ENCODE measurements at places on chromosomes 6 and 20.

GRCh38 chr6:87095087-87095509, at the start of gene CGA:
Gene CGA, minus strand, starts transcription at chr6:87095106. Its CDS starts 6,906 bp downstream, at chr6:87088200.
- DNase-seq, result no peak

GRCh38 chr6:126811321-126811720, 307.1 kb upstream of the RSPO3 start:
- no peak for DNase-seq

DNA sequence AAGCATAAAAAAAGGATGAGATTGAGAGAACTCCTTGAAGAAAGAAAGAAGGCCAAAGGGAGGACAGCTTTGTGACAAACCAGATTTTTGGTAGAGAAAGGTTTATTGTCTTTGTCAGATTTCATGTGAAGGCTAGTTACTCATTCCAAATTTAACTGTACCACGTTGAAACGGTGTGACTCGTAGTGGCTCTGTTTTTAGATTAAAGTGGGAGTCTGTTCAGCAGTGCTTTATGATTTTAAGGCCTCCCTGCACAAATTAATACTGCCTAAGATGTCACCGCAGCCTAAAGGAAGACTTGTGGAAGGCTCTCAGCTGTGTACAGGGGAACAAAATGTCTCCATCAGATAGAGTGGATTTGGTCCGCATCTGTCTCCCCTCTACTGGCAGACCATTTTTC, 35.9 kb downstream of the CDC40 start:
- no peak for DNase-seq

- no peak for DNase-seq
These were observed 1.7 kb upstream of the SLC12A5 start for GRCh38 chr20:46027245-46027853.

DNA sequence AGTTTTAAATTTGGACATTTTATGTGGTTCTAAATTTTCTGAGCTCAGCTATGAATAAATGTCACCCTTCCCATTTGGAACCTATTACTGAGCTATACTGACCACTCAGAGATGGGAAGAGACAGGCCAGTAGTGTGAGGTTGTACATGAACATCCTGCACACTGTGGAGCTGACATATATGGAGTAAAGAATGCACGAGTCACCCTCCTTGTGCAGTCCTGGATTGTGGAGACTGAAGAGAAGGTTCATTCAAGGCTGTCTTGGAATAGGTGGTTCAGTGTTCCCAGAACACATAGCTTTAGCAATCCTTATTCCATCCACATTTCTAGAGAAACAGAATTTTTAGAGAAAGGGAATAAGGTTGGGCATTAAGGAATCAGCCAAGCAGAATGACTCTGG, 50.3 kb upstream of the OGFRL1 start:
- no peak for DNase-seq

- no peak for DNase-seq
These were observed 26.5 kb downstream of the SMLR1 start for GRCh38 chr6:130853555-130854183.

DNA sequence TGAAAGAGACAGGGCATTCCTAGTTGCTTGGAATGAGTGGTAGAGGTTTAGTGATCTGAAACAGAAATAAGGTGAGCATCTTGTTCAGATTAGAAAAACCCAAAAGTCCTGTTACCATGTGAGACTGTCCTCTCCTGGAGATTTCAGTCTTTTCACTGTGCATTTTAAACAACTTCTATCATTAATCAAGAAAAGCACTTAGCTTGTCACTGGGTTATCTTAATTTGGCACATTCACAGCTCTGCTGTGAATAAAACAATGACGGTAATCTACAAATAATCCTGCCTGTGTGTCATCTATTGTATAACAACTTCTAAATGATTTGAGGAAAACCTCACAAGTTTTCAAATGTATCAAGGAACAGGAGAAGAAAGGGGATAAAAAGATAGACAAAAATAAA, 9.5 kb upstream of the SMIM8 start:
- no peak for DNase-seq

GRCh38 chr6:143685653-143686052, 7.9 kb downstream of the PHACTR2 start:
- no peak for DNase-seq

DNA sequence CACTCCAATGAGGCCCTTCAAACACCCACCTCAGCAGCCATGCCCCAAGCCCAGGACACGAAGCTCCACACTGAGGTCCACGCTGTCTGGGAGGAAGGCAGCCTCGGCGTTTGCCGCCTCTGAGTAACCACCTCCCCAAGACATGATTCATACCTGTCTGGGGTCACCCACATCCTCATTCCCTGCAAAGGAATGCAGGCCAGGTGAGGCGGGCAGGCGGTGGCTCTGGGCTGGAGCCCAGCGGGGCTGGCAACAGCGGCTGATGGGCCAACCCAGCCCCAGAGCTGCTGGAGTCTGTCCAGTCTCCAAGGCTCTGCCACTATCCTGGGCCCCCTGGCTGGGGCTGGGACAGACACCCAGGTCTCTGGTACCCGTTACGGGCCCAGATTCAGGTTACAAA, 14.8 kb downstream of the PMEPA1 start:
- no peak for DNase-seq

GRCh38 chr6:23477586-23477985, 648.4 kb upstream of the NRSN1 start:
- no peak for DNase-seq

DNA sequence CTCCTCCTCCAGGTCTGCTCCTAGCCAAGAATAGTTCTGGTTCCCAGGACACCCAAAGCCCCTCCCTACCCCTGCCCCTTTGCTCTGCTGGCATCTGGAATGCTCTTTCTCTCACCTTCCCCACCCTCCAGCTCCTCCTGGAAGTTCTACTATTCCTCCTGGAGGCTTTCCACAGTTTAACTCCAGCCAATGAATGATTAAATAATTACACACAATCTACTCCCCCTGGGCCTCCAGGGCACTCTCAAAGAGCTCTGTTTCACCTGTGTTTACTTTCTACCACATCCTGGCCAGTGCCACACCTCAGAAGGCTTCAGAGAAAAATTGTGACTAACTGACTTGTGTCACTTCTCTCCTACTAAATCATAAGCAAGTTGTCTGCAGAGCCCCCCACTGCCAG, 36.2 kb downstream of the GCM1 start:
- no peak for DNase-seq

DNA sequence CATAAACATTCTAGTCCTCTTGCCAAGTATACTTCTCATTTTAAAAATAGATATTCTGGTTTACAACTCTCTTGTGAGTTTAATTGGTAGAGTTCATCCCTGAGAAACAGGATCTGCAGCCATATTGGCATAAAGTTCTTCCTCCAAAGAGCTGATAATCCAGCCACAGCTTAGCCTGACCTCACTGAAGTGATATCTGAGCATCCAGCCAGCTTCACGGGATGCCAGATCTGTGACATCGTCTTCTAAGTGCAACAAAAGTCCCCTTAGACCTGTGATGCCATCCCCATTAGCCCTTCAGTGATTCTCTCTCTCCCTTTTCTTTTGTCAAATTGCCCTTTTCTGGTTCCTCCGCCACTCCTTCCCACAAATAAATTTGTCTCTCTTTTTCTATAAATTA, 180.6 kb upstream of the STXBP5 start:
- DNase-seq, result no peak

- DNase-seq, result no peak
These were observed 120.1 kb downstream of the AGPAT4 start for GRCh38 chr6:161153725-161154124.

- DNase-seq, result no peak
These were observed 33.1 kb downstream of the FGD2 start for GRCh38 chr6:37038292-37039198.

DNA sequence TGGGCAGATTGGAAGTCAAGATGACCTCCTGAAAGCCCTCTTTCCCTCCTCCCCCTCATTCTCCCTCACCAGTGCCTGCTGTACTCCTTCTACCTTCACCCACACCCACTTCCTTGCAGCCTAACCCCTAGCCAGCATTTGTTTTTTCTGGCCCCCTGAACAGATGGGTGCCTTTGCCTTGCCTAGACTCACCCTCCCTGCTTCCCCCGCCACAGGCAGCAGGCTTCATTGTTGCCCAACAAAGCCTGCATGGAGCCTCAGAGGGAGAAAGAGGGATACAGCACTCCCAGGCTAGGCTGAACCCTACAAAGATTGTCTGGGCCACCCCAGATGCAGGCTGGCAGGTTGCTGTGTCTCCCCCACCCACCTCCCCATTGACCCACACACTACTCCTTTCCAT, 2.7 kb downstream of the MOCS1 start:
- no peak for DNase-seq

DNA sequence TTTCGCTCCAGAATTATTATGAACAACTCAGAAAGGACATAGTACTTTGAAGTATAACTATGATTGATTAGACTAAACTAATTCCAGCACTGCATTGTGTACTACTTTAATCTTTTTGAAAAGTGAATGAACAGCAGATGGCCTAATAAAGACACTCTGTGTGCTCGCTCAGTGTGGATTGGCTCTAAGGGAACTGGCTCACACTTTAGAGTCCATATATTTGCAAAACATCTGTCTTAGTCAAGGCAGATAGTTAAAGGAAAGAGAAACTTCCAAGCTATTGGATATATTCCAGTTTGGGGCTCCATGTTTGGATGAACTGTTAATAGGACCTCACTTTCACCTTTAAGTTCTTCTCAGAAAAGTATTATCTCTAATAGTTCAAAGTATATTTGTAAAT, 218.9 kb downstream of the EYA4 start:
- DNase-seq, result no peak

- DNase-seq, result no peak
These were observed 231.8 kb upstream of the GMDS start for GRCh38 chr6:2477250-2477649.

GRCh38 chr6:84457276-84457675, 229.8 kb upstream of the CEP162 start:
- no peak for DNase-seq

- no peak for DNase-seq
These were observed 160.5 kb downstream of the THBS2 start for GRCh38 chr6:169093066-169093723.

DNA sequence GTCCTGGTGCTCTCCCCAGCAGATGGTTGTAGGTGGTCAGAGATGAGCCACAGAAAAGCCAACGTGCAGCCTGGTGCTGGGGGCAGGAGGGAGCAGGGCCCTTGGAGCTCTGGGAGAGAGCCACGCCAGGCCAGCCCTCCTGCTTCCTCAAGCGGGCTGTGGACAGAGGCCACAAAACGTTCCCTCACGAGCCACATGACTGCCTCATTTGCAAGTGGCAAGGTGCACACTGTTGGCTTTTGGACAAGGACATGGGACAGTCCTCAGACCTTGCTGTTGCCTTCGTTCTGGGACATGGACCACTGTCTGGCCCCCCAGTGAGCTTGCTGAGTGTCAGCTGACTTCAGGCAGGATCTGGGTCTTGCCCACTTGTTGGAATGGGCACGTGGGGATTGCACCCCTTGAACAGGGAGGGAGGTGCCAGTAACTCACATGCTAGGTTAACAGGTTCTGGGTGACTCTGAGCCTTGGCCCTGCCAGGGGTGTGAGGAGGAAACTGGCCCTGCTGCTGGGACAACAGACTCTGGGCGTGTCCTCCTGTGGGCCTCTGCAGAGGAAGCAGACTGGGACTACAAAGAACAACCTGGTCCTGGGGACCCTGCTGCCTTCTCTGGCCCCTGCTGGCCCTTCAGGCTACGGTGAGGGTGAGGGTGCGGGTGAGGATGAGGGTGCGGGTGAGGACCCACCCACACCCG, 2.6 kb downstream of the SLCO4A1 start:
- DNase-seq, result no peak

DNA sequence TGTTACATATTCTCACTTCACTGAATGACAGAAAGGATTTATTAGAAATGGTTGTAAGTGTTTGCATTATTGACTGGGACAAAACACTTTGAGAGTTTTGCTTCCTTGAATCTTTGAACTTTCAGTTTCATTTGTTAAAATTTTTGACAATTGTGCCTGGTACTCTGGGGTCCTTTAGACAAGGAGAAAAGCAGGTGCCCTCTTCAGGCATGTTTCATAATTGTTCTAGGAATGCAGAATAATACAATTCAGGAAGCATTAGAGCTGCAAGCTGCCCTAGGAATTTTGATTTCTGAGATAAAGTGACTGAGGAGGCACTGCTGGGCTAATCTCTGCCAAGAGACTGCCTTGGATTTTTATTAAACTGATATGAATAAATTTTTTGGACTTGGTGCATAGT, 49.7 kb downstream of the TOP1 start:
- DNase-seq, result no peak

DNA sequence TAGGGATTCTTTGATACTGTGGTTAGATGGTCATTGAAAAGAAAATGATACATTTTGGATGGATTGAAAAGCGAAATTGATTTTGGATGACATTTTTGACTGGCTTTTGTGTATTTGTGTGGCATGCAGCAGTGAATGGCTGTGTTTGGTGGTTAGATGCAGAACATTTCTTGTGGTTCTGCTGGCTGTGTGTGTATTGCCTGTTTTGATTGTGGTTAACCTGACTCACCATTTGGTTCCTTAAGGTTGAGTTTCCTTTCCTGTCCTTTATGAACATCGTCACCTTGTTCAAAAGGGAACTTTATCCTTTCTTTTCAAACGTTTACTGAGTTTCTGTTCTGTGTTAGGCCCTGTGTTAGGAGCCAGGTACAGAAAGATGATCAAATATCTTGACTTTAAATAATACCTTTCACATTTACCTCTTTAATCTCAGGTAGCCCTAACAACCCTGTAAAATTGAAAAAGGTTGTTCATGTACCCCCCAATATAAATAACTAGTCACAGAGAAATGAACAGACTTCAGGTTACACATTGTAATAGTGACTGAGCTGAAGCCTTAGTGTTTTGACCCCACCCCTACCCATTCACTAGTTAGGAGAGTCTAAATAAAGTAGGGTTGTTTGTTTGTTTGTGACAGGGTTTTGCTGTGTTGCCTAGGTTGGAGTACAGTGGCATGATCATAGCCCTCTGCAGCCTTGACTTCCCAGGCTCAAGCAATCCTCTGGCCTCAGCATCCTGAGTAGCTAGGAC, 23.8 kb downstream of the ANKS1A start:
- DNase-seq, result peak; percentile 26

- no peak for DNase-seq
These were observed 43.3 kb upstream of the PHACTR2 start for GRCh38 chr6:143634486-143634885.

DNA sequence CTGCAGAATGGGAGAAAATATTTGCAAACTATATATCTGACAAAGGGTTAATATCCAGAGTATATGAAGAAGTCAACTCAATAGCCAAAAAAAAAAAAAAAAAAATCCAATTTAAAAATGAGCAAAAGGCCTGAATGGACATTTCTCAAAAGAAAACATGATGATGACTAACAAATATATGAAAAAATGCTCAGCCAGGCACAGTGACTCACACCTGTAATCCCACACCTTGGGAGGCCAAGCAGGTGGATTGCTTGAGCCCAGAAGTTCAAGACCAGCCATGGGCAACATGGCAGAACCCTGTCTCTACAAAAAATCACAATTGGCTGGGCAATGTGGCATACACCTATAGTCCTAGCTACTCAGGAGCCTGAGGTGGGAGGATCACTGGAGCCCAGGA, 2.1 kb upstream of the ECHDC1 start:
- DNase-seq, result no peak
